Right cardiac atrium (tissue), 5 donors: ENCODE measurements at places on chromosomes 4 and X. TPM values are rescaled to one million over a fixed set of nuclear protein-coding genes. Genes with fewer than 3 reads are reported as not detected.

DNA sequence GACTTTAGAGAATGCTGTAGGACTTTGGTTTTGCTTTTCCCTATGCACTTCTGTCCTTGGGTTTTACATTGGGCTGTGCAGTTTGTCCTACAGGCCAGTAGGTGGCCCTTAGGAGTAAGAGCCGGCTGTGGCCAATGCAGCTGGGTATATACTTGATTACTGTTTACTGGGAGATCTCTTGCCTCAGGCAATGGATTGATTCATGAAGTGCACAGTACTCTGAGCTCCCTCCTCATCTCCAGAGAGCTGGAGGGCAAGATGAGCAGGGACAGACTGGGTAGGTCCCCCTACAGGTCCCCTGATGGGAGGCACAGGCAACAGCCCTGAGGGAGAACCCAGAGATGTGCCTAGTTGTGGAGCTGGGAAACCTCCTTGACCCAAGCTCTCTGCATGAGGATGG lies 103.8 kb upstream of the QRFPR start:
- peak; percentile 12 for DNase-seq

The NDNF gene
- 2.1 TPM for total RNA-seq

The ARAP2 gene
- total RNA-seq: 9.4 TPM

The ASB5 gene
- 3.6 TPM for total RNA-seq

DNA sequence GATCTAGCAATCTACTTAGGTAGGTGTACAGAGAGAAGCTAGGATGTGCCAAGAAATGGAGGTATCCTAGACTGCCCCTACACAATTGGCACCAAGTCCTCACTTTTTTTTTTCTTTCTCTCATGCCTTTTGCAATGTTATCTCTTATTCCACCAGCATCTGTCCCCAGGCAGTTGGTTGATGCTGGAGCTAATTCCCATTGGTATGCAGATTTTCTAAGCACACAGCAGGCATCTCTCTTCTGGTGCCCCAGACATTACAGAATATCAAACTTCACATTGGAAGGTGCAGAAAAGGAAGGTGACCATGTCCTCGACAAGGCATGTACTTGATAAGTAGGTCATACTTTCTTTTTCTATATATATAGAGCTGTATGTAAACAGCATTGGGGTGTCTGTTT lies 21.6 kb downstream of the LUZP4 start:
- DNase-seq: no peak

GRCh38 chr4:181194096-181194495 lies 1049.1 kb upstream of the TENM3 start:
- DNase-seq: no peak

The MAPK10 gene
- 7.8 TPM for total RNA-seq

DNA sequence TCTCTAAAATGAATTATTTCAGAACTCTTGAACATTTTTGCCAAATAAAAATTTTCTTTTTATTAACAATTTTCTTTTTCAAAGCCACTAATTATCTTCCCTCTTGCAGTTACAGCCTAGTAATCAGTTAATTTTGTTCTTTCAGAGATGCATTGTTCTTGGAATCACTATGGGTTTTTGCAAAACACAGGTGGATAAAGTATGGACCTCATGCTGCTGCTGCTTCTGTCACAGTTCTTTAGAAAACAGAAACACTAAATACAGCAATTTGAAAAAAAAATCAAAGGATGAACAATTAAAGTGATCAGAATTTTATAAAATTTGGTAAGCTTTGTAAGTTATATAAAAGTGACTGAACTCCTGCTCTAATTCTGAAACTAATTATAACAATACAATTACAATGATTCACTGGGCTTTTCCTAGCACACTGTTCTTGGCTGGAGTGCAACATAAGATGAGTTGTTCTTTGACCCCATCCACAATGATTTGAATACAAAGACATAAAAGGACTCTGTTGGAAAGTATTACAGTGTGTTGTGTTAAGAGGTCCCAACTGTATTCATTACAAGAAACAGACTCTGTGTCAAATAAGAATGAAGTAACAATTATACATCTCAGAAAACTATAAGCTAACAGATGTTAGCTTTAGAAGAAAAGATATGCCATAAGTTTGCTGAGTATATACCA lies 59.4 kb upstream of the GK2 start:
- no peak for DNase-seq

DNA sequence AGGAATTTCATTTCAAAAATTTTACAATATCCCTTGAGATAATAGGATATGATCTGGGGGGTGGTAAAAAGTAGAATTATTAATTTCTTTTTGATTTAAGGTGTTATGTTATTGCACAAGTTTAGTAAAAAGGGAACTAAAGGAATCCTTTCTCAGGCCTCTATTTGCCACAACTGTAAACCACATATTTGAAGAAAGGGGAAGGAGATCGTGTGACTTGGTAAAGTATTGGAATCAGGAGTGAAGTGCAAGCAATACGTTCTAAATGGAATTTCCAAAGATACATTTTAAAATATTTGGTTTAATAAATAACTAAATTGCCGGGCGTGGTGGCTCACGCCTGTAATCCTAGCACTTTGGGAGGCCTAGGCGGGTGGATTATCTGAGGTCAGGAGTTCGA lies 35.3 kb upstream of the SCRG1 start:
- no peak for DNase-seq

The BGN gene
- 204 TPM for total RNA-seq

- DNase-seq: peak; percentile 67
Measured at GRCh38 chr4:42398171-42398870, 1.0 kb downstream of the SHISA3 start.

GRCh38 chr4:86452422-86452891 lies 92.6 kb upstream of the MAPK10 start:
- DNase-seq: peak; percentile 39

The BST1 gene
- total RNA-seq: 7.0 TPM

- no peak for DNase-seq
Measured at GRCh38 chr4:48324281-48324680, 17.0 kb upstream of the SLAIN2 start.

The SASH3 gene
- total RNA-seq: 4.5 TPM

The KIAA1210 gene
- total RNA-seq: 0.17 TPM

GRCh38 chr4:834368-835147 lies 8.6 kb upstream of the CPLX1 start:
- no peak for DNase-seq

DNA sequence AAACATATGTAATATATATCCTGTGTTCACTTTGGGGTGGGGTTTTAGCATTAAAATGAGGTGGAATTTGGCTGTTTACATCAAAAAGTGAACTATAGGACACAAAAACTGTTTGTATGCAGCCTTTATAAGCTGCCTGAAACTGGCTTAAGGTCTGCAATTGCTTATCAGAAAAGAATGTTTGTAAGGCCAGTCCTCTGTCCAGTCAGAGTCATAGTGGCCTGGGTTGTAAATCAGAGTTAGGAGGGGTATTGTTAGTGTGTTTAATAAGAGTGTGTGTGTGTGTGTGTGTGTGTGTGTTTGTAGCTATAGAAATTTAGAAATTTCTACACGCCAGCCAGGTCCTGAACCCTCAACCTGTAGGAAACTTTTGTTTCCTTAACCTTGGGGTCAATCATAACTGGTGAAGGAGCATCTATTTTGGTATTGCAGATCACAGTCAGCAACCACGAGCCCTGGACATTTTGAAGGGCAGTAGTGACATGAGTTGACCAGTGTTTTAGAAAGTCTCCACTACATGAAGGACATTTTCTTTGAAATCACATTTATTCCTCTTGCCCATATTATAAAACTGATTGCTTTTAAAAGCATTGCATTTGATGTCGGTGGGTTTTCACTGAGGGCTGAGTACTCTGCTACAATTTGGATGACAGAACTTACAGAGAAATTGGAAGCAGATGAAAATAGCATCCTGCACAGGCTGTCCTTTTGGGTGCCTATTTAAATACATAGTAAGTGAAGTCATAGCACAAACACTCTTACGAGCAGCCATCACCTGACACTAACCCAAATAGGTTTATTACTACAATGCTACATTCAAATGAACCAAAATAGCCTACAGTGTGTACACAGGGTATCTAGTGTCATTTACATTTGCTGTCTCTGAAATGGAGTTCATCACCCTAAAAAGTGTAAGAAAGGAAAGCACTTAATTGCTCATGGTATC lies 11.2 kb upstream of the TMEM154 start:
- DNase-seq: no peak

DNA sequence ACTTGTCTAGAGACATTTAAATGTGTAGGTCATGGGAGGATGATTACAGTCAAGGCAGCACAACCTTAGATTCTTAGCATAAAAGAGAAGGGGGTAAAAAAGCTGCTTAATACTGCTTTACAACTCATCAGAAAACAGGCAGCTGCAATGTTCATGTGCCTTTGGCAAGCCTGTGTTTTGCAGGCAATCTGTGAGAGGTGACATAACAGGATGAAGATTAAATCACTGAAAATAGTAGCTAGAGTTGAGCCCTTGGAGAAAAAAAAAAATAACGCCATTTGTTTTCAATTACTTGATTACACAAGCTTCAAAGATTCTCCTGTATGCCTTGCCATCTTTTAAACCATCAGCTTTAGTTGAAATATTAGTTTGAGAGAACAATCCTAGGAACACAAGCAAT lies 847.6 kb upstream of the LCORL start:
- DNase-seq: no peak

- no peak for DNase-seq
Measured at GRCh38 chr4:109947457-109947856, 34.8 kb downstream of the EGF start.

DNA sequence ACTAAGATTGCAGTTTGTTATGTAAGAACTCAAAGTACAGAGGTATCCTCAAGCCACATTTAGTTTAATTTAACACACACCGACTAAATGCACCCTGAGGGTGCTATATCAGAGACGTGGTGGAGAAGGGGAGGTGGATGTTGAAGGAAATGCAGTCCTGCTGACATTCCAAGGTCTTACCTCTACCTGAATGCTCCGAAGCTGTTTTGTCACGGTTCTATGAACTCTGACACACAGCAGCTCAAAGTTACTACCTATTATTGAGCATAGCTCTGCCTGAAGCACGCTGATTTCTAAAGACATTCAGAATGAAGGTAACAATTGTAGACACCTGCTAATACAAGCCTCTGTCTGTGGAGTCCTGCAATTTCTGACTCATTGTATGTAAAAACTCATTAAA lies 6.7 kb downstream of the CC2D2A start:
- DNase-seq: no peak

The TGIF2LX gene
- total RNA-seq: not detected

The CSAG3 gene
- total RNA-seq: not detected

GRCh38 chr4:103449296-103450023 lies 251.3 kb upstream of the CENPE start:
- no peak for DNase-seq

- DNase-seq: no peak
Measured at GRCh38 chrX:11967986-11968869, 170.0 kb upstream of the FRMPD4 start.

The KLHL34 gene
- 2.6 TPM for total RNA-seq

- no peak for DNase-seq
Measured at GRCh38 chr4:96293806-96294205, 453.9 kb downstream of the PDHA2 start.

DNA sequence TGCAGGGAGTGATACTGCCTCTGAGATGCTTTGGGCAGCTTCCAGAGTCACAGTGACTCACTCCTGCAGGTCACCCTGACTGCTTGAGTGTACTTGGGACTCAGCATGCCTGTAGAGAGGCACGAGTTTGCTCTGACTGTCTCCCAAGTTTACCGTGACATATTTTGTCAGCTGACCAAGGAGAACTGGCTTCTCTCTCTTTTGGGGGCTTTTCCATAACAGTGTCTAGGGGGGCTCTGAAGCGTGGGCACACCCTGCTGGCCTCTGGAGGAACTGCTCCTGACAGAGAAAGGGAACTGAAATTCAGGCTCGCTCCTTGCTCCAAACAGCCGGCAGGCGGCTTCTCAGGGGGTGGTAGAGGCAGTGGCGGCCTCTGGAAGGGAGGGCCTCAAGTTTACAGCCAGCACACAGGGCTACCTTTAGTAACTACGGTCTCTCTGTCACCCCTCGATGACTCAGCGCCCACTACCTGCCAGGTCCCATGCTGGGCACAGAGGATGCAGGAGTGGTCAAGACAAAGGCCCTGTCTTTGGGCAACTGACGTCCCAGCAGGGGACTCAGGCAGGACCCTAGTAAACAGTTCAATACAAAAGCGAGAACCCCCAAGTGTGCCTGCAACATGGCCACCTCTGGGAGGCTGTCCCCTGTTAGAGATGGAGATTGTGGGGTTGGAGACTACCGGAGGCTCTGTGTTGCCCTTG lies 17.8 kb downstream of the ZNF185 start:
- no peak for DNase-seq

DNA sequence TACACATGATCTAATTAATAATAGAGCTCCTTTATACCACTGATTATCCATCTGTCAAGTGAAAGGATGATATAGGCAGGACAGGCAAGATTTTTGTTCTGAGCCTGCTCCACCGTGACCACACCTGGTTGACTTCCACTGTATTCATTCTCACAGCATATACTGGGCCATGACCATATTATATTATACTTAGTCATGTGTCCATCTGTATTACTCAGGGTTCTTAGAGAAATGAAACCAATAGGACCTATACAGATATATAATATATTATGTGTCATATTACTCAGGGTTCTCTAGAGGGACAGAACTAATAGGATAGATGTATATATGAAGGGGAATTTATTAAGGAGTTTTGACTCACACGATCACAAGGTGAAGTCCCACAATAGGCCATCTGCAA lies 675.1 kb downstream of the GRXCR1 start:
- DNase-seq: no peak

DNA sequence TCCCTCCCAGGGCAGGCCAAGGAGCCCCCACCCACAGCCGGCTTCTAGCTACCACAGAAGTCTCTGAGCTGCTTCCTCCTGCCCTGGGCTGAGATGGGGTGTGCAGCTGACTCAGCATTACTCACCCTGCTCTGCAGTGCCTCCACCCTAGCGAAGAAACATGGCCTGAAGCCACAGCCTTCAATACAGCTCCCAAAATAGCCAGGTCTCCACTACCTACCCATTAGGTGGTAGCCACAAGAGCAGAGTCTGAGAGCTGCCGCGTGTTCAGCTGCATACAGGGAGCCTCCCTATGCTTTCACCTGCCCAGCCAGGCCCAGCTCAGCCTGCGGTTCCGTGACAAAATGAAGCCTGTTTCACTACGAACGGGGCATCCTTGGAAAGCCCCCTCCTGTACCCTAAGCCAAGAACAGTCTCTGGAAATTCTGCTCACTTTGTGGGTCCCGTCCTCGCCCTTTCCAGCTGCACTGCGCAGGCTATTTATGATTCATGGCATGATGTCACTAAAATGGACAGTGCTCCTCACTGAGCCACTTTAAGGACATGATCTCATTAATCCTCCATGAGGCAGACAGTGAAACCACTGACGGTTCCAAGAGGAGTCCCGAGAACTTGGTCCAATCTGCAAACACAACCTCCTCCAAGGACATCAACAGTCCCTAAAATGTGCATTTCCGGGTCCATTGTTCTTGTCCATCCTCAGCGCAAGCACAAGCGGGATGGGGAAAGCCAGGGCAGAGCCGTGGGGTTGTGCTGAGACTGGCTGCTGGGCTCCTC lies 20.2 kb downstream of the WDR1 start:
- peak; percentile 85 for DNase-seq

The TAF9B gene
- 23.2 TPM for total RNA-seq

The CT45A1 gene
- not detected for total RNA-seq

DNA sequence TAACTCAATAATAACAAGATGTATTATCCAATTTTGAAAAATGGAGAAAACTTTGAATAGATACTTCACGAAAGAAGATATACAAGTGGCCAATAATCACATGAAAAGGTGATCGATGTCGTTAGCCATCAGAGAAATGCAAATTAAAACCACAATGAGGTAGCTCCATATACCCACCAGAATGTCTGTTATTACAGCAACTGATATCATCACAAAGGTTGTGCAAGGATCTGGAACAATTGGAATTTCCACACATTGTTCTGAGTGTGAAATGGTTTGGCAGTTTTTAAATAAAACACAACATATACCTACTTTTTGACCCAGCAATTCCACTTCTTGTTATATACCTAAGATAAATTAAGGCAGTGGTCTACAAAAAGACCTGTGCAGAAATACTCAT lies 71.7 kb downstream of the IRS4 start:
- DNase-seq: no peak

The HSD17B10 gene
- total RNA-seq: 113 TPM
